ENCODE measurements at places on chromosomes 12 and 14. TPM values are rescaled to one million over a fixed set of nuclear protein-coding genes. Genes with fewer than 3 reads are reported as not detected.

DNA sequence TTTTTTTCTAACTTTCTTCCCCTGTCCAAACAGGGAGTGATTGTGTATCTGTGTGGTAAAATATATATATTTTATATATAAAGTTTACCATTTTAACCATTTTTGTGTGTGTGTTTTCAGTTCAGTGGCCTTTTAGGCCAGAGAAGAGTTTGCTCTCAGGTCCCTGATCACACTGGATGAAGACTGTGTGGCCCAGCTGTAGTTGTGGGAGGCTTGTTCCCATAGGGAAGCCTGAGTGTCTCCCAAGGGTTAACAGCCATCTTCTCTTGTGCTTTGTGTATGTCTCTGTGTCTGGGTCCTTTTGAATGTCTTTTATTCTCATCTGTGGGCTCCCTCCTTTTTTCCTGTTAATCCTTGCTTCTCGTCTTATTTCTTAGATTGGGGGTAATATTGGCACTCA lies 23.4 kb downstream of the CGRRF1 start:
- no peak for DNase-seq

DNA sequence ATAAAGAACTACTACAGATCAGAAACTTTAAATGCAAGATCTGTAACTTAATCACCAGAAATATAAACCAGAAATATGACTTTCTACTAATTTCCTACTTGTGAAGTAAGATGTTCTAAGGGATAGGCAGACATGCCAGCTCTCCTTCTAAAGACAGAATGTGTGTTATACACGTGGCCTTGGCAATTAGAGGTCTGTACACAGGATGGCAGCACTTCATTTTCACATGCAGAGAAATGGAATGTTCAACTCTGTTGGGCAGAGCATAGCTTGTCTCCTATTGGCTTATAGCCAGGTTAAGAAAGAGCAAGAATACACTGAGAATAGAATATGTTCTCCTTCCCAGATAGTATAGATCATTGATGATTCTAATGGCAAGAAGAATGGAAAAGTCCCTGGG lies 403.8 kb downstream of the DAD1 start:
- no peak for DNase-seq

DNA sequence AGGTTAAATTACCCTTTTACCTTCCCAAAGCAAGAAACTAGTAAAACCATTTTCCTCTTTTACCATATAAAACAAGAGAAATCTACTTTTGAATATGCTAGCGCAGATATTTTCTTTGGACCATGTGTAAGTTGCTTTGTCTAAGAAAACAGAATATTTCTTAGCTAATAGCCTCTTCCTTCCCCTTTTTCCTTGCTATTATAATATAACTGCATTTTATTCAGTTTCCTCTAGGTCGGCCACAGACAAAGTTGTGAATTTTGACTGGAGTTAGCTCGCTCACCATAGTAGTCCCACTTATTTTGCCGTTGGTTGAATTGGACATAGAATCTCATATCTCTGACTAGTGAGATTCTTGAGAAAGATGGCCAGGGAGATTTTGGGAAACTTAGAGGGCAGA lies 115.6 kb downstream of the PLEKHA5 start:
- DNase-seq: no peak

- DNase-seq: no peak
These were observed 95.8 kb upstream of the ARID2 start for GRCh38 chr12:45633733-45634132.

LRTM2 gene
- not detected for total RNA-seq

- DNase-seq: no peak
These were observed 46.0 kb downstream of the TECPR2 start for GRCh38 chr14:102408724-102409123.

Data from esophagus muscularis mucosa (tissue), 4 donors.